Stimulated activated CD8-positive, alpha-beta memory T cell treated with anti-CD3 and anti-CD28 coated beads, Interleukin-4, amount 100 ng/mL, for 1 hour (primary cell): ENCODE measurements at places on chromosomes 3 and 15.

DNA sequence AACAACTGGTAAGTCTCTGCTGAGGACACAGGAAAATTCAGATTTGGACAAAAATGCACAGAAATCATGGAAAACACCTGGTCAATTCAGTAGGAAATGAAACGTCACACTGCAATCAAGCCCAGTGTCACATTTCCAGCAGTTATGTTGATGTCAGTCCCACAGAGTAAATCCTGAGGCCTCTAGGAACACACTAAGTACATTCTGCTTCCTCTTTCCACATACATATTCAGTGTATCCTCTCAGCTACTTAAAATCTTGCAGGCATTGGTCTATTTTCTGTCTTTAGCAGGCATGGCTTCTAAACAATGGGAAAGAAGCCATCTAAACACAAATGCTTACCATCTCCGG is 207.8 kb downstream of the PLCL2 start:
- DNase-seq: no peak

DNA sequence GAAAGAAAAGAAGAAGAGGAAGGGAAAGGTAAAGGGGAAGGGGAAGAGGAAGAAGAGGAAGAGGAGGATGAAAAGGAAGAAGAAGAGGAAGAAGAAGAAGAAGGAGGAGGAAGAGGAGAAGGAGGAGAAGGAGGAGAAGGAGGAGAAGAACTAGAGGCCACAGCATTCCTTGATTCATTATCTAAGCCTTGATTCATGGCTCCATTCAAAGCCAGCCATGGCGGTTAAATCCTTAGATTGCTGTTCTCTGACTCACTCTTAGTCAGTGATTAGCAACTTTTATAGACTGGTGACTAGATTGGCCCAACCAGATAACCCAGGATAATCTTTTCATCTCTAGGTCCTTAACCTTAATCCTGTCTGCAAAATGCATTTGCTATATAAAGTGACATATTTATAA is 47.6 kb downstream of the OSTN start:
- DNase-seq: no peak

- DNase-seq: no peak
Measured at GRCh38 chr3:48662145-48662752, 437 bp downstream of the CELSR3 start.

- DNase-seq: no peak
Measured at GRCh38 chr3:118802325-118803095, 232.1 kb downstream of the IGSF11 start.

DNA sequence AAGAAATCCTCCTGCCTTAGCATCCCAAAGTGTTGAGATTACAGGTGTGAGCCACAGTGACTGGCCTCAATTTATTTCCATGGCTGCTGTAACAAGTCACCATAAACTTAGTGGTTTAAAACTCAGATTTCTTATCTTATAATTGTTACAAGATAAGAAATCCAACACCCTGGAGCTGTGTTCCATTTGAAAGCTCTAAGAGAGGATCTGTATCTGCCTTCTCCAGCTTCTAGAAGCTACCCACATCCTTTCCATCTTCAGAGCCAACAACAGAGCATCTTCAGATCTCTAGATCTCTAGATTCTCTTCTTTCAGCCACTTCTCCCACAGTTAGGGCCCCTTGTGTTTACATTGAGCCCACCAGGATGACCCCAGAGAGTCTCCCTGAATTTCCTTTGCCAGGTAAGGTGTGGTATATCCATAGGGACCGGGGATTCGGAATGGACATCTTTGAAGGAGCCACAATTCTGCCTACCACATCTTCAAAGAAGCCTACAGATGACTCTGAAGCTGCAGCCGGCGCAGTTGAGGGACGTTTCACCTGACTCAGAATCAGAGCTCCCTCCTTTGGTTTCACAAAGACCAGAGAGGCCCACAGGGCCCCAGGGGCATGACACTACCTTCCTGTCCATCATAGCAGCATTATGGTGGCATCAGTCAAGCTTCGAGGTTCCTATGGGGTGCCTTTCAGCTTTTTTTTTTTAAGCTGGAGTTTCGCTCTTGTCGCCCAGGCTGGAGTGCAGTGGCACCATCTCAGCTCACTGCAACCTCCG is 87.0 kb upstream of the IGF1R start:
- DNase-seq: no peak

DNA sequence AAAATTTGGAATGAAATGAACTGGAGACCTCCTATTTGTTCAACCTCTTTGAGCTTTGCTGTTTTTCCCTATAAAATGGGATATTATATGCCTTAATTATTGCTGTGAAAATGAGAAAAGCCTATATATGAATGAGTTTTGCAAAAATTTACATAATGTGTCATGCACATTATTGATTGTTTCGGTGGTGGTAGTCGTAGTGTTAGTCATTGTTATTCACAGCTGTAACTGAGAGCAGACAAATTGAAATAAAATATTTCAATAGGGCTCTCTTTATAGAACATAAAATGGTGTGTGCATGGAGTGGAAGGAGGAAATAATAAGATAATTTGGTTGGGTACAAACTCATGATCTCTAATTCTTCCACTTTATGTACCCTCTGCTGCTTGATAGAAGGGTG is 153.7 kb upstream of the GADL1 start:
- no peak for DNase-seq

DNA sequence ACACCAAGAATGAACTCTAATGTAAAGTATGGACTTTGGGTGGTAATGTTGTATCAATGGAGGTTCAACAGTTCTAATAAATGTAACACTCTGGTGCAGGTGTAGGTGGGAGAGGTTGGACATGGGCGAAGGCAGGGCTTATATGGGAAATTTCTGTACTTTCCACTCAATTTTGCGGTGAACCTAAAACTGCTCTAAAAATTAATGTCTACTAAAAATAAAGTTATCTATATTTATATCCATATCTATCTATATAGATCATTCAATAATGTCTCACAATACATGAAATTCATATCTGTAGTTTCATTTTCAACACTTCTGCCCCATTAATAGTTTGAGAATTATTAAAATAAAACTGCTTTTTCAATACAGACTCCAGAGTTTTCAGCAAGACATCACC is 49.3 kb downstream of the CD200R1 start:
- no peak for DNase-seq
